ENCODE measurements at places on chromosomes 3 and 15. TPM values are rescaled to one million over a fixed set of nuclear protein-coding genes. Genes with fewer than 3 reads are reported as not detected.
A peak's percentile ranks its signal among the peaks of the same experiment; 100 is the strongest.

- no peak for DNase-seq
These were observed 27.8 kb downstream of the DUSP7 start for GRCh38 chr3:52028572-52028971.

The SPESP1 gene
- 0.87 TPM for total RNA-seq

DNA sequence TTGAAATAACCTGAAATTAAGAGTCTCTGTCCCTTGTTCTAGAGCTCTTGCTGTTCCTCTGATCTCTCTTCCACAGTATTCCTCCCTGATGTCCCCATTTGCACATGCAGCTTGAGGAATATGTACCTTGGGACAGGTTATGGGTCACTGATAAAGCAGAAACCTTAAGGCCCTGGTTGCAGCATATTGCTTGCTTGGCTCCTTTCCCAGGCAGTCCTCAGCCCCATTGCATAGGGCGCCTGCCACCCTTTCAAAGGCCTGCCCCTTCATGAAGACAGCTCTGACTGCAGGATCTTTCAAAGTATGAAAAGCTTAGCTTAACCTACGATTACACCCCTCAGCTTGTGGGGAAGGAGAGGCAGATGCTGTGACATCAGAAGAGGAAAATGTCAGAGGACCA lies 51.6 kb downstream of the WDR76 start:
- no peak for DNase-seq

The TMEM266 gene
- total RNA-seq = not detected

DNA sequence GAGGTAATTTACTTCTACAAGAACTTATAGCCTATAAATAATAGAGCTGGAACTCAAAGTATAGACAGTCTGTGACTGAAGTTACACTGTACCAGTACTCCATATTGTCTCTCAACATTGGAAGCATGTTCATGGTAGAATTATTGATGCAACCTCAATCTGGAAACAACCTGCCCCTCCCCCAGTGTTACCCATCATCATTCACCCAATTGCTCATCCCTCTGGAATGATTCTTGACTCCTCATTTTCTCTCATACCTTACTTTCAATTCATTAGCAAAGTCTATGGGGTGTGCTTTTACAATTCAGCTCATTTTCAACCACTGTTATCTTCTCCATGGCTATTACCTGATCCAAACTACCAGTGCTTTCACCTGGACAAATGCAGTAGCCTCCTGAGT lies 151.7 kb downstream of the CPNE4 start:
- no peak for DNase-seq

GRCh38 chr3:95751509-95751908 lies 1062.9 kb upstream of the EPHA6 start:
- no peak for DNase-seq

- DNase-seq = no peak
These were observed 60.3 kb upstream of the TEX264 start for GRCh38 chr3:51610708-51611107.

- no peak for DNase-seq
These were observed 140.4 kb downstream of the NFKBIZ start for GRCh38 chr3:101989578-101990200.

The ISLR gene
- not detected for total RNA-seq

DNA sequence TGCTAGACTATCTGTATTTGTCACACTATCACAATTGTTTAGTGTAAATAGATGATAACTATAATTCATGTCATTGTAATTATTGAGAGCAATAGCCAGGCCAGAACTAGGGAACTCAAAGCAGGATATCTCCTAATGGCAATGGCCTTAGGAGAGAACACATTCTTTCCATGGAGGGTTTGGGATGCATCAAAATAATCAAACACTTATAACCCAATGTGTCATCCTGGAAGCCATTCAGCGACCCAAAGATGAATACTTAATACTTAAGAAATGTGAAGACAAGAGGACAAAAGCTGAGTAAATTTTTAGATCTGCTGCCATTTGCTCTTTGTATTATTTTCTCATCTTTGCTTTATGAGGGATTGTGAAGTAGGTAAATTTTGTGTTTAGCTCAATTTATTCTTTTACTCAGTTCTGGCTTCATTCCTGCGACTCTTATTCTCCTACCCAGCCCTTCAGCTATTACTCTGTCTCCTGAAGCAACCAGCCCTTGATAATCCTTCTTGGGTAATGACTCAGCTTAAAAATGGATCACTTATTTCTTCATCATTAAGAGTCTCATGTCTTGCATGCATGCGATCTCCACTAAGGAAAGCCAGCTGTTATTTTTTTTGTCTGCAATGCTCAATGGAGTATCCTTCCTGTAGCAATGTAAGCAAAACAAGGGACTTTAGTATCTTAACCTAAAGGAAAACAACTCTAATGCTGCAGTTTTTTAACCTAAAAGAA lies 2.0 kb downstream of the OR4F15 start:
- no peak for DNase-seq

DNA sequence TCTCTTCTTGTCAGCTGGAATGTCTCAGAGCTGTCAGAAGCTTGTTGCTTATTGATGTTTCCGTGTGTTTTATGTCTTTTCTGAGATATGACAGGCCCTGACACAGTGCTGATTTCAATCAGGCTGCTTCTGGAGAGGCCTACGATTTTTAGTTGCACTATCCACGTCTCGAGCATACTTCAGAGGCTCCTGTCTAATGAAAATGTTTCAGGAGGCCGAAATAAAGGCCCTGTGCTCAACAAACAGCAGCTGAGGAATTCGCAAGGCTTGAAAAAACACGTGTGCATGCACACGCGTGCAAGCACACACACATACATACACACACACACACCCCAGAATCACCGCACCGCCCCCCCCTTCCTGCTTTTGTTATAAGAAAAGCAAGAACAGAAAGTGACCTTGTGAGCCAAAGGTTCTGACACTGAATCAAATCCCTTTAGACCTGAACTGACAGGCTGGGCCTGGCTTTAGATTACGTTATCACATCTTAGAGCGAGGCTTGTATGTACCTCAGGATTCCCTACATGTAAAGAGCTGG lies 296.6 kb downstream of the NR2F2 start:
- peak; percentile 9 for DNase-seq

The CGNL1 gene
- 17.9 TPM for total RNA-seq

- peak; percentile 54 for DNase-seq
These were observed 70.1 kb upstream of the GUCA1C start for GRCh38 chr3:109023656-109024254.

GRCh38 chr3:64506255-64506654 lies 181.5 kb downstream of the ADAMTS9 start:
- DNase-seq = no peak

- no peak for DNase-seq
These were observed 141.6 kb upstream of the STT3B start for GRCh38 chr3:31391150-31391549.

- peak; percentile 52 for DNase-seq
These were observed 5.6 kb downstream of the CSK start for GRCh38 chr15:74787251-74788041.

The UQCRC1 gene
- total RNA-seq = 249 TPM

The C3orf80 gene
- total RNA-seq = under 0.01 TPM

DNA sequence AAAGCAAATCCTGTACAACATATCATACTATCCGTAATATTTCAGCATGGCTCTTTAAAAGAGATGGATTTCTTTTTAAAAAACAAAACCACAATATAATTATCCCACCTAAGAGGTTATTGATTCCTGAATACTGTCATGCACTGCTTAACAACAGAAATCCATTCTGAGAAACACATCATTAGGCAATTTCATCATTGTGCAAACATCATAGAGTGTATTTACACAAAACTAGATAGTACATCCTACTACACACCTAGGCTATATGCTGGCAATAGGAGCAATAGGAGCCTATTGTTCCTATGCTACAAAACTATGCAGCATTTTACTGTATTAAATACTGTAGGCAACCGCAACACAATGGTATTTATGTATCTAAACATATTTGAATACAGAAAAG lies 242.0 kb downstream of the NEK10 start:
- DNase-seq = no peak

The FETUB gene
- total RNA-seq = not detected

GRCh38 chr15:99507016-99507503 lies 58.7 kb upstream of the MEF2A start:
- no peak for DNase-seq

GRCh38 chr3:41507336-41508062 lies 308.2 kb downstream of the CTNNB1 start:
- DNase-seq = no peak

The ROPN1 gene
- total RNA-seq = not detected

- DNase-seq = no peak
These were observed 171.0 kb downstream of the TLE3 start for GRCh38 chr15:69926721-69927120.

Measured in lung microvascular endothelial cell (primary cell).